ENCODE measurements at places on chromosomes 5 and 9. TPM values are rescaled to one million over a fixed set of nuclear protein-coding genes. Genes with fewer than 3 reads are reported as not detected.

GRCh38 chr5:36701085-36701698 is 94.8 kb downstream of the SLC1A3 start:
- no peak for DNase-seq

DNA sequence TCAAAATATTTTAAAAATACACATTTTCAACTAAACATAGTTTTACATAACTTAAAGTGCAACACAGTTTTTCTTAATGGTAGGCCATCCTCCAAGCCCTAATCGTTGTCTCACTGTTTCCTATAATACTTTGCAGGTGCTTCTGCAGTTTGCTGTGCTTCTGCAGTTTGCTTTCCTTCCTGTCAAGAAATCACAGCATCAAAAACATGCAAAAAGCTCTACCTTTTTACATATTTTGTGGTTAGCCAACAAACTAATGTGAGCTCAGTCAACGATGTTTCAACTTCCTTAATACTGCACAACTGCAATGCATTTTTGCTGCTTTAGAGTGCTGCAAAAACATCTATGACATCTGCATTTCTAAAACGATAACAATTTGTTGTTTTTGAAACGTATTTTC is 25.2 kb downstream of the EMB start:
- DNase-seq: no peak

GRCh38 chr5:5572010-5572865 is 149.8 kb downstream of the ICE1 start:
- DNase-seq: no peak

- no peak for DNase-seq
These were observed 47.2 kb upstream of the FABP6 start for GRCh38 chr5:160181965-160182622.

DNA sequence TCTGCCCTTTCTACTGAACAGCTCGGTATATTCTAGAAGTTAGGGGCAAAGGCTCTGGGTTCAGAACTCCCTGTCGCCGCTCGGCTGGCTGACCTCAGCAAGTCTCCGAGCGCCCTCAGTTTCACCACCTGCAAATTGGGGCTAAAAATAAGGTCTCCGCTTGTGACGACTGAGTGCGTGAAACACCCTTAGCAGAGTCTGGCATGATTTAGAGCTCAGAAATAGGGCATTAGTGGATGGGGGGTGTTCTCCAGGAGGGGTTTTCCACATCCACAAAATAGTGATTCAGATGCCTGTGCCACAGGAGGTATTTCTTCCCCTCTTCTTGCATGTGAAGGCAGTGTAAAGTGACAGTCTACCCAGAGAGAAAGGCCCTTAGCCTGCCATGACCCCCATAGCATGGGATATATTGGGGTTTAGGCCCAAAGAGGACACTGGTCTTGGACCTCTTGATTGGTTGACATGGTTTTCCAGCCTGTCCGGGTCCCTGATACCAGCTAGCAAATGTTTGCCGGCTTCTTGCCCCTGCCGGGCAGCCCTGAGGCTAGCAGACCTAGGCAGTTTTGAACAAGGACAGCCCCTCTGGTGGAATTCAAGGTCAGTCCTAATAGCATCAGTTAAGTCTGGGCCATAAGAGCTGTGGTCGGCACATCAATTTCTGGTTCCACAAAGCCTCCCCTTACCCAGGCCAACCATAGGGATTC is 1.4 kb downstream of the ERGIC1 start:
- no peak for DNase-seq

- DNase-seq: no peak
These were observed 33.3 kb downstream of the SH3RF2 start for GRCh38 chr5:145969714-145970092.

GRCh38 chr9:124813501-124814163 is 36.7 kb downstream of the OLFML2A start:
- no peak for DNase-seq

LAMC3 gene
- 0.19 TPM for total RNA-seq

WHRN gene
- total RNA-seq: 10.5 TPM

ANKRD31 gene
- 0.51 TPM for total RNA-seq

OR1Q1 gene
- total RNA-seq: not detected

SPINK6 gene
- total RNA-seq: not detected

KCNV2 gene
- total RNA-seq: not detected

All from activated naive CD8-positive, alpha-beta T cell treated with anti-CD3 and anti-CD28 coated beads, Interleukin-2, amount 10 ng/mL, durations not matched to agents 7 days and 5 days (primary cell).